SHP77 (cell line): ENCODE measurements at places on chromosomes 5 and 9.

DNA sequence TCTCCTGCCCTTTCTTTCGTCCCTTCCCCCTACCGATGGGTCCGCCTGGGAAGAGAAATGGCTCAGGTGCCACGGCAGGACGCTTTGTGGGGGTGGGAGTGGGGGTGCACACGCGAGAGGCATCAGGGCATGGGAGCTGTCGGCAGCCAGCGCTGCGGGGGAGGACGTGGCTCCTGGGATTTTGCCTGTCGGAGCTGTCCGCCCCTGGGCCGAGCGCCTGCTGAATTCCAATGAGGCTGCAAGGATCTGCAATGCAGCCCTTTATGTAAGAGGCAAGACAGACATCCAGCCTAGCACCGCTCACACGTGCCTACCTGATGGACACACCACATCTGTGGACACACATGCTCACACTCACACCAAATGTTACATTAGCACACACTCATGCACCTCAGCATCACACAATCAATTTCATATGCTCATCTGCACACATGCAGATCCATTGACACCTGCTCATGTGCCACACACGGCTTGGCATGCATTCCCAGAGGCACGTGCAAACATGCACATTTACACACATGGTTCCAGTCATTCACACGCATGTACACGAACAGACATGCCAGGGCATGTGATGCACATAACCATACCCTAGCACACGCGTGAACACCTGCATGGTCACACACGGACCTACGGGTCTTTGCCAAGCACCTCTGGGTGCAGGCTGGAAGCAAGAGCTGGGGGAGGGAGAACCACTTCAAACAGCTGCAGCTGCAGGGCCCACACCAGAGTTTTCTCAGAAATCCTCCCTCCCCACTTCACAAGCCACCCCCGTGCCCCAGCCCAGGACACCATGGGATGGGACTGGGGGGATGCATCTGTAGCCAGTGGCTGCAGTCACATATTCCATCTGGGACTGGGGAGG, 1.4 kb downstream of the GRIN1 start:
- no peak for DNase-seq

DNA sequence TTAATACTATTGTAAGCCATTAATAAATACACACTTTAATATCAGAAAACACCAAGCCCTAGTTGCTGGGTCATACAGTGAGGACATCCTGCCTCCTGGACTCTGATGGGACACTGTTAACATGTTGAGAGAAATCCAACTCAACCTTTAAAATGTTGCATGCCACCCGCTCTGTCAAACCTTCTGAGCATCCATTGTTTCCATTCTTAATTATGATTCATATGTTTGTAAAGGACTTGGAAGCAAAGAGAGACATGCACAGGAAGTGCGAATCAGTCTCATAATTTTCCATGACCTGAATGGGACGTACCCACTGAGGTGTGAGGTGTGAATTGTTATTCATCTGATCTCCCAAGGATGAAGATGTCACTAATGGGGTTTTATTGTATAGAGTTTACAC, 186.4 kb downstream of the CAAP1 start:
- DNase-seq = no peak

GRCh38 chr9:133059623-133060022, 2.2 kb upstream of the CEL start:
- no peak for DNase-seq

GRCh38 chr5:59786334-59786805, 107.2 kb downstream of the PDE4D start:
- no peak for DNase-seq

DNA sequence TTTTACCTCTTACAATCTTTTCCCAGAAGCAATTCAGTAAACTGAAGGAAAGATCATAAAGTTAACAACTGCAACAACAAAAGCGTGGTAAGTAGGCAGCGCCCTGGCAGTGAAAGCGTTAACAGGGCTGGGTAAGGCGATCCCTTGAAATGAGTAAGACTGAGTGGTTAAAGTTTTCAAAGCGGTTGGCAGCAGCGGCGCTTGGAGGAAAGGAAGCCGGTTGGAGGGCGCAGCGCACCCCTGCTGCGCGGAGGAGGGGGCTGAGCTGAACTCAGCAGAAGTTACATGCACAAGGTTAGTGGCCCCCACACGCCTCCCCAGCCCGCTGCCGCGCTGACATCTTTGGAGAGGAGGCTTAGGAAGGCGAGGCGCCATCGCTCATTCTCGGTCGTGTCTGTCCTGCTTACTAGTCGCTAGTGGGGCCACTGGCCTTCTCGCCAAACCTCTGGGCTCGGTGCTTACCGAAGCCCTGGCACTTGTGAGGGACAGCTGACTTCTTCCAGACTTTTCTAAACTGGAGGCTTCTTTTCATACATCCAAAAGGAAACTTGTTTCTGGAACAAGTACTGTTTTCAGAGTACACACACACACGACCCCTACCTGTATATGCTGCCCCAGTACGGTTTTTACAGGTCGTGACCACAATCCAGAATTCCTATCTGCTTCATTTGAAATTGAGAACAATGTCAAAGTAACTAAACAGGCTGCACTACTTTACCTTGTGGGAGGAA, at the start of gene SH3RF2:
Gene SH3RF2, plus strand, starts transcription at position 178 of the 731 bp plus-strand sequence. CDS start 1,351 bp downstream, outside the sequence.
- no peak for DNase-seq

DNA sequence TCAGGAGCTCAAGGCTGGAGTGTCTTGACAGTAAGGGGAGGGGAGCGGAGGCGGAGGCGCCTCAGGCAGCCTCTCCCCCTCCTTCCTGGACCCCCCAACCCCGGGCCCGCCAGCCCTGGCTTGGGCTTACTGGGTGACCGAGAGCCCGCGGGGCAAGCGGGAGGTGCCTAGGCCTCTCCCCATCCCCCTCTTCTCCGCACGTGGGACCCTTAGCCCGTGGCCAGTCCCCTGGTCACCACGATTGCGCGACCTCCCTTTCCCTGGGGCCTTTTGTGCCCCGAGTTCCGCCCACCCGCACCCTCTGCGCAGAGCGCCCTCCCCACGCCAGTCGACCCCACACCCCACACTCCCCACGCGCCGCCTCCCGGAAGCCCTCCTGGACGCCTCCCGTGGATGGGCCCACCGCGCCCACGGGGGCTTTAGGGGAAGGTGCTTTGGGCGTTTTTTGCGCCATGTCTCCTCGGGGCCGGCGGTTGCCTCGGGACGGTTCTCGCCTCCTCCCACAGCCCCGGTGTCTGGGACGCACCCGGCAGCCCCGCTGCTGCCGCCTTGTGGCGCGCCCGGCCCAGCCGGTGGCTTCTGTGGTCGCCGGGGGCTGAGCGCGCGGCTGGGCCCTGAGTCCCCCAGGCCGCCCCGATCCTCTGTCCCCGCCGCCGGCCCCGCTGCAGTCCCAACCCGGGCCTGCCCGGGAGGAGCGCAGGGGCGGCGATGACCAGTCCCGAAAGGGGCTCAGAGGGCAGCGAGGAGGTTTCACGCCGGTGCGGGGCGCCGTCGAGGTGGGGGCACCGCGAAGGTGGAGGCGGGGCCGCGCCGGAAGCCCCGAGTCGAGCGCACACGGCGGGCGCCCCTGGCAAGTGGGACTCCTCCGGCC, 3.2 kb downstream of the TOR4A start:
- DNase-seq = no peak

GRCh38 chr5:54988218-54988617, 2.8 kb upstream of the ESM1 start:
- DNase-seq = no peak

DNA sequence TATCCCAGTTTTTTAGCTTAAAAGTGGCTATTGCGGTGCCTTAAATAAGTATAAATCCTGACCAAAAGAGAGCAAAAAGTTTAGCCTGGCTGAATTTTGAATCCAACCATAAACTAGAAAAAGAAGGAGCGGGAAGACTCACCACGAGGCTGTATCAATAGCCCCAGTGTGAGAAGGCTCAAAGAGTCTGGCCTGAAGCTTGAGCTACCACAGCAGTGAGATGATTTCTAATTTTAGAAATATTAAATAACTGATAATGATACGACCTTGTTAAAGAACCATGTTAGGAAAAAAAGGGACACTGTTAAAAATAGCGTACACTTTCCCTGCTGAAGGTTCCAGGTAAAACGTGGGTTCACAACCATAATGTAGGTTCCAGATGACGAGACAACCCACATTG, 134.1 kb upstream of the ZNF462 start:
- DNase-seq = no peak

- peak; percentile 97 for DNase-seq
Measured at GRCh38 chr5:177516601-177517568, at the start of gene DDX41. Gene DDX41 (minus strand): TSS chr5:177516961. CDS start chr5:177516945, 16 bp downstream.

DNA sequence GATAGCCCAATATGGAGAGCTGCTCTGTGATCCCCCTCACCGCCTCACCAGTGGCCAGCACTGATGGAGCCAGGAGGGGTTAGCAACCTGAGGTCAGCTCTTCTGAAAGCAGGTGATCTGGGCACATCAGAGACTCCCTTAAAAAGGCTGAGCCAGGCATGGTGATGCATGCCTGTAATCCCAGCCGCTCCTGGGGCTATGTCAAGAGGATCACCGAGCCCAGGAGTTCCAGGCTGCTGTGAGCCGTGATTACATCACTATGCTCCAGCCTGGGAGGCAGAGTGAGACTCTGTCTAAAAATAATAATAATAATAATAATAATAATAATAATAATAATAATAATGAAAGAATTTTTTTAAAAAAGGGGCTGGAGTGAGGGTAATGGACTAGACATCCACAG, 66.6 kb upstream of the HRH2 start:
- DNase-seq = no peak

GRCh38 chr5:82806513-82806912, 270.7 kb downstream of the TMEM167A start:
- no peak for DNase-seq

DNA sequence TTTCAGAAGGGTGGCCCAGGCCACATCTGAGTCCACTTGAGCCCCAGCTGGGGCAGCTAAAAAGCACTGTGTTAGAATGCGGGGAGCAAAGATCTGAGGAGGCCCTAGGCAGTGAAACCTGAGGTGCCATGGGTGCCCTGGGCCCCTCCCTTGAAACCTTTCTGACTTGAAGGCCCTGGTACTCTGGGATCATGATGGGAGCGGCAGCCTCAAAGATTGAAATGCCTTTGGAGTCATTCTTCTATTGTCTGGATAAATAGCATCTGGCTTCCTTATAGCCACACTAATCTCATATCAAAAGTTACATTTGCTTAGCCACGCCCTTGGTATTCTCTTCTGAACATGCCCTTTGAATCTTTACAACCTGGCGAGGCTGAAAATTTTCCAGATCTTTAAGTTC, 7.7 kb upstream of the SEMA5A start:
- no peak for DNase-seq

DNA sequence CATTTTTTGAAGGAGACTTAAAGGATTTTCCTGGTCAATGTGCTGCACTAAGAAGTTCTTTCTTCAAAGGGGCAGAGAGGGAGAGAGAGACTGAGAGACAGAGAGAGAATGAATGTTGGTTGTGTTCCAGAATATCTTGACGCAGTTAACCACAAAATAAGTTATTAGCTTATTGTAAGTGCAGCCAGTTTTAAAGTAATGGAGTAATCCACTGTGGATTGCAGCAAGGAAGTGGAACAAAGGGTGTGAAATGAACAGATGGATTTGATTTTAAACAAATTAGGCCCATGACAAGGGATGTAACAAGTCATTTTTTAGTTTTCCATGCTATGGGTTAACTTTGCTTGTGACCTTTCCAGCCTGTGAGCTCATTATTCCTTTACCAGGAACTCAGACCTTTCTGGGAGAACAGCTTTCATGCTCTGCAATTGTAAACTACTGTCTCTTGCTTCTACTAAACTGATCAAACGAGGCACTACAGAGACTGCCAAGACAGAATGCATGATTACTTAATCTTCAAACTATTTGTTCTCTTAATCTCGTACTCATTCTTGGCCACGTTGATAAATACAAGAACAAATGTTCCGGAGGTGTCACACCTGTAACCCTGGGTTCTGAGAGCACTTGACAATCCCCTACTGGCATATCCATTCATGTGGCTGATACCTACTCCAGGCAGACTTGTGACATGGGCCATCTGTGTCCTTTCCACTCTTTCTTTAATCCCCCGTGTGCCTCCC, 131.1 kb downstream of the TLE1 start:
- no peak for DNase-seq

- no peak for DNase-seq
Measured at GRCh38 chr9:137306850-137307254, 4.8 kb upstream of the NRARP start.

DNA sequence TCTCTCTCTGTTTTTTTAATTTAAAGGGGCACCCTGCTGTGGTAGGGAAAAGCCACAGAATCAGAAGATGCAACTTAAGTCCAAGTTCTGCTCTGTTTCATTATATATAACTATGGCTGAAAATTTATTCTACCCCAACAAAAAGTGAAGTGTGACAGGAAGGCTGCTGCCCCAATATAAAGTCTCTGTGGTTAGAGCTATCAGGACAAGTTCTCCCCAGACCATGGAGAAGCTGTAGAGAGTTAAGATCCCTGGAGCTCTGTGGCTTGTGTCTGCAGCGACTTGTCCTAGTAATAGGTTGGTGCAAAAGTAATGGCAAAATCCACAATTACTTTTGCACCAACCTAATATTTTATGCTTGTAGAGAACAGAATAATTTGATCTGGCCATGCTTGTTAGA, 250.9 kb downstream of the PSAT1 start:
- no peak for DNase-seq

- no peak for DNase-seq
Measured at GRCh38 chr9:79731171-79731890, 159.6 kb downstream of the TLE4 start.

- DNase-seq = no peak
Measured at GRCh38 chr5:61493973-61494372, 161.9 kb downstream of the ZSWIM6 start.

DNA sequence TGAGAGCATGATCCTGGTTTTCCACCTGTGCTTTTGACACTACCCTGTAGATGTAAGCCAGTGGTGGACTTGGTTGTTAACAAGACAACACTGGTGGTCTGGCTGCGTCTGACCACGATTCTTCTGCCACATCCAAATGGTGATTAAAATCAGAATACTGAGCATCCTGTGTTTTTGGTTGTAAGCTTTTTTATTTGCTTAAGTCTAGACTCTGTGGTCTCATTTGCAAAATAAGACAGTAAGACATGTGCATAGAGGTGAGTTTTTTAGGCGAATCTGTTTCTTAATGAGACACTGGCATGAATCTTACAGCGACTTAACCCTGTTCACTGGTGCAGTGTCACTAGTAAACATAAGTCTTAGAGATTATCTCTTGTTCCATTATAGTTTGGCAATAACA, 165.4 kb downstream of the ARHGEF28 start:
- no peak for DNase-seq

DNA sequence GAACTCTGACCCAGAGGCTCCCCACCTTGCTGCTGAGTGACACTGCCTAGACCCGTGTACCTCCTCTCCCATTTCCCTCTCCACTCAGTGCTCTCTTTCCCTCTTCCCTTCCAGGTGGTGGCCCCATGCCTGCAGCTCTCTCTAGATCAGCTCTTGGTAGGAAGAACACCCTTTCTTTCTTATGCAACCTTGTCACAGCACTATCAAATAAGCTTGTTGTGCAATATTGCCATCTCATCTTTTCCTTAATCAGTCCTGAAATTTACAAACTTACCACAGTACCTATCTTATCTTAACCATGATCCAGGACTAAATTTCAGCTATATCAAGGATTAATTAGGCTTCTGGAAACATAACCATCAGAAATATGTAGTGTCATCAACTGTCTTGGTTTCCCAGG, 88.6 kb downstream of the ZFAND5 start:
- DNase-seq = no peak
